ENCODE measurements at places on chromosomes 1 and 21.
A peak's percentile ranks its signal among the peaks of the same experiment; 100 is the strongest.

GRCh38 chr1:210586771-210587170, 258.1 kb downstream of the HHAT start:
- DNase-seq = no peak

DNA sequence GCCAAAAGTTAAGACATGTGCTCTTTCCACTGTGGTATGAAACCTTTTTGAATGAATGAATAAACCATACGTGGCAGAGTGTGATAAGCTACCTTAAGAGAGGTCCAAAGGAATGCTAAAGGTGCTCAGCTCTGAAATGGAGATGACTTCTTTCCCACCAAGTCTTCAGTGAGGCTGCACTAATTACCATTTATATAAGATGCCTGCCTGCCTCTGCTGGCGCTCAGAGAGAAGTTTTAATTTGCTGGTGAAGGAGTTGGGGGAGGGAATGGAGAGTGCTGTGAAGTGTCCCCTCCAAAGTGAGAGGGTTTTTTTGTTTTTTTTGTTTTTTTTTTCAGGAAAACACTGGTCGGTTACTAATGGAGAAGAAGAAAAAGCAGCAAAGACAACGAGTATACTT, 559.0 kb downstream of the OMA1 start:
- no peak for DNase-seq

- no peak for DNase-seq
Observed at GRCh38 chr1:205211839-205212536, 486 bp upstream of the DSTYK start.

GRCh38 chr1:230082211-230082610, 15.2 kb downstream of the GALNT2 start:
- no peak for DNase-seq

DNA sequence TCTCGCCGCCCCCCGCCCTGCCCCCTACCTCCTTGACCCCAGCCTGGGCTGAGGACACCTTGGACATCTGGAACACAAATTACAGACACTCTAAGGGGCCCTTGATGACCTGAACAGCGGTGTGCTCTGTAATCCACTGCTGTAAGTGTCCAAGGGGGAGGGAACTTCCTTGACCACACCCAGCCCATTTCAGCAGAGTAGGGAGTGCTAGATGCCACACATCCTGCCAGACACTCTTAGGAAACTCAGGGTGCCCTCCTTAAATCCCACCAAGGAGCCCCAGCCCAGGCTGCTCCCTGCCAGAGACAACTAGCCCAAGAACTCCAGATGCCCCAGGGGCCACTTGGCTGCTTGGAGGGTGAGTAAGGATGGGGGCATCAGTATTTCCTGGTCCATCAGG, 282.2 kb downstream of the RRAGC start:
- no peak for DNase-seq

- no peak for DNase-seq
Observed at GRCh38 chr1:170623171-170623570, 40.8 kb upstream of the PRRX1 start.

DNA sequence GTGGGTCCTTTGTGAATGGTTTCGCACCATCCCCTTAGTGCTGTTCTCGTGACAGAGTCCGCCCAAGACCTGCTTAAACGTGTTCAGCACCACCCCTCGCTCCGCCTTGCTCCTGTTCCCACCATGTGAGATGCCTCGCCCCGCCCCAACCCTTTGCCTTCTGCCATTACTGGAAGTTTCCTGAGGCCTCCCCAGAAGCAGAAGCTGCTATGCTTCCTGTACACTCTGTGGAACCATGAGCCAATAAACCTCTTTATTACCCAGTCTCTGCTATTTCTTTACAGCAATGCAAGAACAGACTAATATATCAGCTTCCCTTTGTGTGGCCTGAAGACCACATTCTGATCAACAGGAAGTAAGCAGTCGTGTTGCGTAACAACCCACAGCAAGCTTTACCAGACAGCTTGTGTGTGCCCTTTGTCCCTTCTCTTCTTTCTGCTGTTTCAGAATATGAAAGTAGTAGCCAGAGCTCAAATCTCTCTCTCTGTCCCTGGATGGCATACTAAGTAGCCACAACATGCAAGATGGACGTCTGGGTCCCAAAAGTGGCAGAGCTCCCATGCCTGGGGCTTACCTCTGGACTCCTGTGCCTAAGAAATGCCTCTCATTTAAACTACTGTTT, 14.1 kb downstream of the HENMT1 start:
- DNase-seq = no peak

DNA sequence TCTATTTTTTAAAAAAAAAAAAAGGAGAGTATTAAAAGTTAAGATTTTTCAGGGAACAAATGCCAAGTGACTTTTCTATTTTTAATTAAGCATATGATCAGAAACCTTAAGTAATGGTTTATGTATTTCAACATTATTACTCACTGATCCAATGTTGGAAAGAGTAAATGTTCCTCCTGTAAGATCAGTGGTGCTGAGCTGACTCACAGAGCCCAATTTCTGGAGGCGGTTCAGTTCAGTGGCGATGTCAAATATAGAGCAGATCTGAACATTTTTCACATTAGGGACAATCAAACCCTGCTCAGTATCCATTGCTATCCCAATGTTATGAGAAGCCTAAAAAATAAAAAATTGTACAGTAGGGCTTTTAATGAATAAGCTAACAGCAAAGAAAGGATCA, 28.2 kb upstream of the LRRC39 start:
- DNase-seq = no peak

DNA sequence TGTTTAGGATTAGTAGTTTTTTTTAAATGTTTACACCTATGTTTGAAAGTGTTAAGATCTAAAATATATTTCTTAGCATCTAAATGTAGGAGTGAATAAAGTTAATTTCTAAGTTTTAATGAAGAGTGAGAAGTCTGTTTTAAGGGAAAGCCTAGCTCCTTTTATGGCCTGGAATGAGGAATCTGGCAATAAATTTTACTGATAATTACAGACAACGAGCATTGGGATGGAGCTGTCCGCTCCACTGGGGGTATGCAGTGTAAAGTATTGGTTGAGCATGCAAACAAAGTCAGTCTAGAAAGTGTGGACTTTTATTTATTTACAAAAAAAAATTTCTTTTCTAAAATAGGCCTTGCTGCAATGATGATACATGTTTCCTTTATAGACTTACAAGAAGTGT, 19.0 kb downstream of the CLIC6 start:
- DNase-seq = no peak

GRCh38 chr1:172603816-172604215, 55.1 kb upstream of the FASLG start:
- DNase-seq = no peak

DNA sequence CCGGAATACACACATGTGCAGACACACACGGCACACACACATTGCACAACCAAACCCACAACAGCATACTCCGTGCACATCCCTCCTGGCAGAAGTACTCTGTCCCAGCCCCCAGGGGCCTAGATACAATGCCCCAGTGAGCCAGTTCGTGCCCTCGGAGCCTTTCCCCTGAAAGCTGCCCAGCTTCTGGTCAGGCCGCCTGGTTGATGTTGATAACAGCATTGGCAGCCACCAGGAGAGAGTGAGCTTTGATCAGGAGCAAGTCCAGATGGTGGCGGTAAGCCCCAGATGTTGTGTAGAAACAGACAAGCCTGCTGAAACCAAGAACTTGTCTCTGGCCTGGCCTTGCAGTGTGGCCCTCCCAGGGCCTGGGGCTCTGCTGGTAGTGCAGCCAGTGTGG, 109.1 kb downstream of the GRIK3 start:
- DNase-seq = no peak

DNA sequence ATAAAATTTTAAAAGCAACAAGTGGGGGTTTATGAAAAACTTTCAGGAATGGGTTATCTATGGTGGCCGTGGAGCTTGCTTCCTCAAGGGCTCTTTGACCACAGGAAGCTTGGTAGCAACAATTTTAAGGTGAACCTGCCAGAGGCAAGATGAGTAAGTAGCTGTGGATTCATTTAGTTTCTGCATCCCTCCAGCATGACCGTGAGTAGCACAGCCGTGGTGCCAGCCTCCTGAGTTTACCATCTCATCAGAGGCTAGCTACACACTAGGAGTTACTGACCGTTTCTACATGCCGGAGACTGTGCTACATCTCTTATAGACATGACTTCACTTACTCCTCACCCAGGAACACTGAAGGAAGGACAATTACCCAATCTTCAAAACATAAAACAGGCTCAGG, 30.1 kb upstream of the PLEKHG5 start:
- DNase-seq = no peak

- DNase-seq = no peak
Observed at GRCh38 chr1:180160357-180160756, 5.7 kb downstream of the QSOX1 start.

GRCh38 chr21:34814529-34814951, 145.7 kb downstream of the CLIC6 start:
- DNase-seq = no peak

- no peak for DNase-seq
Observed at GRCh38 chr1:145796753-145797152, 27.1 kb downstream of the RNF115 start.

- DNase-seq = no peak
Observed at GRCh38 chr1:150552128-150552910, 3.1 kb downstream of the ADAMTSL4 start.

DNA sequence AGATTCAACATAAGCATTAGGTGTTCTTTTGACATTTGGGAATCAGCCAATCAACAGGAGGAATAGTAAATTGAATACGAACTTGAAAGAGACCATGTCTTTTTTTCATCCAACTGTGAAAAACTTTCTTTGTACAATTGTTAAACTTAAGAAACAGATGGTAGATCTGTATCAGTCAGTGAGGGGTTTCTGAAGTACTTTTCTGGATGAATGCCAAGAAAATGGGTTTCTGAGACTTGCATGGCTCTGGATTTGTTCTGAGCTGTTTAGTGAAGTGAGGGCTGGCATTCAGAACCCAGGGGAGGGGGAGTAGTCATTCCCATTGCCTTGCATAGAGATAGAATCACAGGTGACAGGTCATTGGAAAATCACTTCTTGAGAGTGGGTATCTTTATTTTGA, 37.4 kb downstream of the PTPRC start:
- no peak for DNase-seq

DNA sequence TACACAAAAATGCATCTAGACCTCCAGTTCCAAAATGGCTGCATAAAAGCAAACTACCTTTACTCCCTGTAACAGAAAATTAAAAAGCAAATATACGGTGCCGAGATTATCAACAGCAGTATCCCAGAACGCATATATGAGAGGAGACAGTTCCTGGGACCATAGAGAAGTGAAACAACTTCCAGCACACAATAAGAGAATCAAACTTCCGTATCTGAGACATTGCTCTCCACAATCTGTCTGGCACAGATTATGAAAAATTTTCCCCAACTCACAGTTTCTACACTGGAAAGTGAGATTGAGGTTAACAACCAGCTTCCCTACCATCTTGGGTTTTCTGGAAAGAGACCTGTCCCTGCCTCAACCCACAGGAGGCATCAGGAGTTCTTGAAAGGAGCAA, 47.2 kb upstream of the ST6GALNAC3 start:
- no peak for DNase-seq

DNA sequence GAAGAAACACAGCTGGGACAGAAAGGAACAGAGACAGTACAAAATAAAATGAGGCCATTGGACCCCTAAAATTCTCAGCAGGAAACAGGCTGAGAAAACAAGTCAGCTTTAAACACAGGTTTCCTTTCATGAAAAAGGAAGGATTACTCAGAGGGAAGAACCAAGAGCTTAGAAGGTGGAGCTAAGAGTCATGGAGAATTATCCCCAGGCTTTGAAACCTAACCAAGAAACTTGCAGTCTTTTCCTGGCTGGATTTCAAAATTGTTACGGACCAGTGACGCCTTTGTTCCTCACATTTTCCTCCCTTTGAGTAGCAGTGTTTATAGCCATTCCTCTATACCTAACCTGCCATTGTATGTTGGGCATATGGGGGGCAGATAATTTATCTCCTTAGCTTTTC, 8.8 kb downstream of the HMGB4 start:
- DNase-seq = no peak

GRCh38 chr1:23533246-23534023, 2.4 kb upstream of the E2F2 start:
- DNase-seq = no peak

DNA sequence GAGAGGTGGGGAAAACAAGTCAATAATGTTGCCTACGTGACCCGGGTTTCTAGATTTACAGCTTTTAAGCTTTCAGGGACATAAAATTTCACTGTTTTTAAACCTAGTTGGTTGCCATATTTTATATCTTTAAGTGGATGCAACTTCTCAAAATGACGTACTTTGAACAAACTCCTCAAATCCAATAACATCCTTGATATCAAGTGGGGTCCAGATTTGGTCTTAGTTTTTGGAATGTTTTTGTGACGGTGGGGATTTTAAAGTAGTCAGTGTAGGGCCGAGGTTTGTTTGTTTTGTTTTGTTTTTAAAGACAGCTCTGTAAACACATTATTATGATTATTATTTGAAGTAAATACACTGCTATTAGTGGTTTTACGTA, 453 bp downstream of the CDKN2C start:
- peak; percentile 58 for DNase-seq

GRCh38 chr1:198499588-198499987, 40.9 kb downstream of the ATP6V1G3 start:
- no peak for DNase-seq

GRCh38 chr1:52268372-52268771, 97.6 kb downstream of the CC2D1B start:
- no peak for DNase-seq

DNA sequence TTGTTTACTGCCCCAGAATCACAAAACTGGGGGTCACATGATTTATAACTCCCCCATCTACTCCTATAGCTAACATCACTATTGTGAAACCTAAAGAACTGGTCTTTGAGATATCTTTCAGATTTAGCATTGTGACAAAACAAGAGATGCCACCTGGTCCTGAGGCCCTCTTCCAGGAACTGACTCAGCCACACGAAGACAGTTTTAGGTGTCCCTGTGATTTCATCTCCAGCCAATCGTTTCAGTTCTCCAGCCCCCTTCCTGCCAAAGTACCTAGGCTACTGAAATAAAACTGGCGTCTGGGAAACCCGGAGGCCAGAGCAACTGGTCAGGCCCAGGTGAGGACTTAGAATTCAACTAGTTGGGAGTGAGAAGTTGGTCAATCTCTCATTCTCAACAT, 36.6 kb downstream of the TBX19 start:
- DNase-seq = no peak

DNA sequence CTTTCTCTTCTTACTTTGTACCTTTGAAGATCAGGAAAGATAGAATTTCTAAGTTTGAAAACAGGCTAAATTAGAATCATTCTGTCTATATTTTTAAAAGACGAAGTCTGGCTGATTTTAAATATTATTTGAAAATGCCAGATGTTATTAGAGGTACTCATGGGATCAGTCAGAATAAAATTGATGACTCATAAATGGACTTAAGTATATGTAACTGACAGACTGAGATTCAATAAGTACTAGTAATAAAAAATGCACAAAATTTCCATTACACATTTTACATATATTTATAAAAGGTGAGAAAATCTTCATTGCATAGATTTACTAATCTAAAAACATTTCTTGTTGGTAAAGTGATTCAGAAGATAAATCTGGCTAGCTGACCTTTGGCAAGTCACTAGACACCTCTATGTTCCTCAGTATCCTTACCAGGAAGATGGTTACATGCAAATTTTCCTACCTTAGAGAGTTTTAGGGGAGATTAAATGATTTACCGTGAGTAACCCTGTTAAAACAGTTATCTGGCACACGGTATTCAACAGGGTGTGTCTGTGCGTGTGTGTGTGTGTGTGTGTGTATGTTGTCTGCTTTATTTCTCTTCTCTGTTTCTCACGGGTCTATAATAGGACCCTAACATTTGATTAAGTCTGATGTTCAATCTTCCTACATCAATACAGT, 189.0 kb downstream of the RUNX1 start:
- DNase-seq = no peak

- DNase-seq = no peak
Observed at GRCh38 chr1:111618081-111618480, 1.5 kb upstream of the RAP1A start.

- DNase-seq = peak; percentile 91
Observed at GRCh38 chr1:15352128-15352957, 57.3 kb upstream of the EFHD2 start.
